ENCODE measurements at places on chromosomes 12 and 14.
A peak's percentile ranks its signal among the peaks of the same experiment; 100 is the strongest.

GRCh38 chr14:99284254-99285004 lies 12.4 kb upstream of the BCL11B start:
- DNase-seq, result no peak

DNA sequence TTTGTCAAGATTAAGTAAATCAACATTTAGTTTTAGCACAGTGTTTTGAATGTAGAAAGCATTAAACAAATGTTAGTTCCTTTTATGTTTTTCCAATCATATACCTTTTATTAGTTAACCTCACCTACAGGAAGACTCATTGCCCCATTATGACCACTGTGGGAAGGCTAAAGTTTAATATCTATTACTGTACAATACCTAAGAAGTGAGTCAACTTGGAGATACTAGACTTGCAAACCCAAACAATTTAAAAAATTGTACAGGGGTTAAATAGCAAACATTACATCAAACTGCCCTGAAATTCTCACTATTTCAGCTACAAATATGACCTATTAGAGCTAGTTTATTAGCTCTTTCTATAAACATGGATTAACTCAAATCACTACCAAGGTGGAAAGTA lies 8.6 kb upstream of the G2E3 start:
- DNase-seq, result no peak

- DNase-seq, result no peak
These were observed 88.6 kb downstream of the PAX9 start for GRCh38 chr14:36750244-36750643.

GRCh38 chr12:132766380-132767085 lies 4.9 kb upstream of the ANKLE2 start:
- peak; percentile 60 for DNase-seq

DNA sequence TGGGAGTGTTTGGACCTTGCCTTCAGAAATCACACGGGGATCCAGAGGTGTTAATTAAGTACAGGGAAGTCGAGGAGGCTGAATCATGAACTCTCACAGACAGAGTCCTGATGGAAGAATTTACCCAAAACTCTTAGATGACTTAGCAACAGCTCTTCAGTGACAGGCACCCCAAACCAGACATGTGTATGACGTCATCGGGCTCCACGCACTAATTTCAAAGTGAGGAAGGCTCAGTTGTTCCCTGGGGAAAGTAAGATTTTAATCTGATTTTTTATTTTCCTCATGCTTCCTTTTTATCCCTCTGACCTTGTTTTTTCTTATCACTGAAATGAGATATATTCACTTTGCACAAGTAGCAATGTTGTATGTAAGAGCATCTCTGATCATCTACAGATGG lies 1363.5 kb downstream of the AACS start:
- DNase-seq, result no peak

DNA sequence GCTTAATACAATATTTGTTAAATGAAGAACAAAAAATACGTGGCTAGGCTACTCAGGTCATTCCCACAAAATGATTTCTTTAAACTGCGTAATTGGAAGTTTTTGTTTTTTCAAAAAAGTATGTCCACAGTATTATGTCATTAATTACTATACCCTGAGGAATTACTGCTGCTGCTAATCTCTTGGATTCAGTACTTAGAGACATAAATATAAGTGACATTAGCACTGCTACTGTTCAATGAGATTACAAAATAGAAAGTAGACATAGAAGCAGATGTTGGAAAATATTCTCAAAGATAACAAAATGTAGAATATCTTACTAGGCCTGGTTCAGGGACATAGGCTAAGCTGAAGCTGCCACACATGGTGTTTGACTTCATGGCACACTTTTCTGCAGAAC lies 36.3 kb downstream of the HMGA2 start:
- no peak for DNase-seq

- DNase-seq, result no peak
These were observed 151.4 kb downstream of the SSPN start for GRCh38 chr12:26346736-26347135.

DNA sequence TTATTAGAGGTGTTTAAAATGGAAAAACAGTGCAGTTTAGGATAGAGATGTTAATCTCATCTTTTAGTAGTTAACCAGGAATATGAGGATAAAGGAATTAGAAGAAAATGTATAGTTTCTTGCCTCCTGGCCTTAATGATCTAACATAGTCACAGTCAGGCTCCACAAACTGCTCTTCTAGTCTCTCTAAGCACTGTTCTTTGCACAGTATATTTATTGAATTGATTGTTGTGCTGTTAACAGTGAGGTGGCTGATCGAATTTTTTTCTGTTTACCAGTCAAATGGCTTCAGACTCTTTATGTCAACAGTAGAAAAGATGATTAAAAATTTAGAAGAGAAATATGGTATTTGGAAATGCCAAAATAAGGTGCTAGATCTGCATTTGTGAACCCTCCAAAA lies 37.8 kb downstream of the ATF7IP start:
- no peak for DNase-seq

DNA sequence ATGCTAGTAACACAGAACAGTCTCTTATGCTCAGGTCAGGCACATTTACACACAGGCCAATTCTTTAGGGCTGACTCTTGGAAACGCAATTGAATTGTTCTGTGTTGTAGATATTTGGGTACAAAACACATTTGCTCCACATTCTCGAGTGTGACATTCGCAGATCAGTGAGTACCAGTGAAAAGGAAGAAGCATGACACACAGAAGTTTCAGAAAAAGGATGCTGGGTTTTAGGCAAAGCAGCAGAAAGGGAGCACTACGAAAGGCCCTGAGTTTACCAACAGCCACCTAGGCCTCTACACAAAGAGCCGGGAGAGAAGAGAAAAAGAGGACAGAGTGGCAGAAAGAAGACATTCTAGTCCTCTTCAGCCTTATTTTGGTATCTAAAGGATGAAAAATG lies 254.4 kb upstream of the BTG1 start:
- DNase-seq, result no peak

GRCh38 chr14:74910556-74910955 lies 12.5 kb downstream of the RPS6KL1 start:
- DNase-seq, result peak; percentile 54

- no peak for DNase-seq
These were observed 17.5 kb downstream of the DYRK4 start for GRCh38 chr12:4579305-4580102.

GRCh38 chr12:80702889-80703805 lies 4.3 kb upstream of the MYF6 start:
- DNase-seq, result no peak

DNA sequence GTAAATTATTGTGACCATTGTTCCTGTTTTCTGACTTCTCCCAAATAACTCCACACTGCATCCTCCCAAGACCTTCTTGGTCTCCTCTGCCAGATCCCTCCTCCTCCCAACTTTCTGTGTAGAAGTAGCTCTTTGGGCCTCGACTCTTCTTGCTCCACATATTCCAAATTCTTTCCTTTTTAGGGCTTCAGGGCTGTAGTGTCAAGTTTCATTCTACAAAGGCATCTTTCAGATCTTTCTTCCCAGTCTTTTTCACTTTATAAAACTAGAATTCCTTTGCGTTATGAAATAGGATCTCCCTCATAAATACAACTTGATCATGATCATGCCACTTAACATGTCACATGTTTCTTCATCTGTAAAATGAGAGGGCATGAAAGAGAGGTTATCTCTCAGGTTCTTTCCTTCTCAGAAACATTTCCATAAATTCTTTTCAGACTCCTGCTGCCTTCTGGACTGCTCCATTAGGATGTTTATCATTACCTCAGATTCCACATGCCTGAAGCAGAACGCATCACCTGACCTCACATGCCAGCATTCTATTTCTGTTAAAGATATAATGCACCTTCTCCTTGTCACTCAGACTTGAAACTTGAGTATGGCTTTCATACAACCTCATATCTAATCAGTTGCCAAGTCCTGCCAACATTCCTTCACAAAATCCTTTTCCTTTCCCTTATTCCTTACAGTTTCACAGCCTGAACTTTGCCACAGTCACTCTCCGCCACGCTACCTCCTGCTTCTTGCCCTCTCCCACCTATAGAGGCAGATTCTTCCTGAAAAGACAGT lies 8.5 kb downstream of the SLC38A1 start:
- no peak for DNase-seq

- DNase-seq, result no peak
These were observed 178.3 kb upstream of the PLEKHA5 start for GRCh38 chr12:18951218-18951617.

DNA sequence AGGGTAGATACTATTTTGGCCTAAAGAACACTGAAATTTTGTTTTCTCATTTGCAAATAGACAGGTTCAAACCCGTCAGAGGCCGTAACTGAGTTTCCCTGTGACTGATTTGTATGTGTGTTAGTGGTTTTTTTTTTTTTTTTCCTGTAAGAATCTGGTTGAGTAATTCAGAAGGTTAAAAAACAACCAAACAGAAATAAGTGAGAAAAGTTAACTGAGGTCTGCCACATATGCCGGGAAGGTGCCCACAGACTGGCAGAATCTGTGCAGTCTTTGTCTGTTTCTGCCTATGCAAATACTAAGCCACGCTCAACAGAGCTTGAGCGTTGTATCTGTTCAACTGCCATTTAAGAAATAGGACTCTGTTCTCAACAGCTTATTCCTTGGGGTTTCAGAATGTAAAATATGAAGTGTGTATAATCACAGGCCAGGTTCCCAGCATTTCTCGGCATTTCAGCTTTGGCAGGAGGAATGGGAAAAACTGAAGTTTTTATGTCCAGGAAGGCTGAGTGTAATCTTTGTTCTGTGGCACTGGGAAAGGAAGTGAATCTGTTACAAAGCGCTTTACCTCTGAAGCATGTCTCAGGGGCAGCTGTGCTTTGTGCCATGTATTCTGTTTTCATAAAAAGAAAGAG lies 181.9 kb downstream of the PRKCH start:
- DNase-seq, result no peak
